ENCODE measurements at places on chromosomes 16 and 17.
A peak's percentile ranks its signal among the peaks of the same experiment; 100 is the strongest.

DNA sequence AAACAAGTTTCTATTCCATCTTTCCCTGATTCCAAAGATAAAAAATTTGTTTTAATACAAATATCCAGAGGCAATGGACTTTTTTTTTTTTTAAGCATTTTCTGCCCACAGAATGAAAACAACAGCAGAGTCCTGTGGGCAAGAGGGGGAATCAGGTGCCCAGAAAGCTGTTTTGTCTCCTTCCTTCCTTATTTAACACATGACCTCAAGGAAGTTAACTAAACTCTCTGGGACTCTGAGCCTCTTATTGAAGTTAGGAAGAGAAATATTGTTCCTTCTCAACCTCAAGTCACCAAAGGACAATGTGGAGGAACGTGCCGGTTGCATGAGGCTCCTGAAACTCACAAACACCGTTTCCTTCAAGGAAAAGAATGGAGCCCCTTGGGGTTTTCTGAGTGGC, 34.9 kb downstream of the LITAF start:
- DNase-seq: no peak

DNA sequence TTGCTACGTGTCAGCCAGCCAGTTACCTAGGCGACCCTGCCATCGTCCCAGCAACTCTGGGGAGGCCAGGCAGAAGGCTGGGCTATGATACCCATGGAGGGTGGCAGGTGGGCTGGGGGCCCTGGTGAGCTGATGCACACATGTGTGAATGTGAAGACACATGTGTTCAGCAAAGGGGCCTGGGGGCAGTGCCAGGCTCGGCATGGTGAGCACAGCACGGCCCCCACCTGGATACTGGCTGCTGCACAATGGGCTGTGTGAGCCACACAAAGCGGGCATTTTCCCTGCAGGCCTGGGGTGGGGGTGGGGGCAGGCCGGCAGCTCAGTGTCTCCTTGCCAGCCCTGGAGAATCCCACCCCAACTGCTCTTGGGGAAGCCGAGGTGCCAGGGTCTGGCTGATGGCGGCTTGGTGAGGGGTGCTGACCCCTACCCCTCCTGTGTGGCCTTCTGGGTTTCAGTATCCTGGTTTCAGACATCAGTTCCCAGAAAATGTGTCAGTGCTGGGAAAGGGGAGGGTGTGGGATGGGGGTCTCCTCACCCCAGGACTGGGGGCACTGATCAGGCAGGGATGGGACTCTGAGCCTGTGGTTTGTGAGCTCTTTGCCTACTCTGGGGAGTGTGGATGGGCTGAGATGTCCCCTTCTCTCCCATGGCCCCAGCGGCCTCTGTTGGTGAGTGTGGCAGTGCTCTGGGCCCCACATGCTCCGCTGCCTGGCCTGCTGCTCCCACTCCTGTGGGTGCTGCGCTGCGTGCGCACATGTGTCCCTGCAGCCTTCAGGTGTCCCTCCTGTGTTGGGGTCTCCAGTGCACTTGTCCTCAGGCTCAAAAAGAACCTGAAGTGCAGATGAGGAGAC, 5.1 kb downstream of the LLGL1 start:
- DNase-seq: no peak

DNA sequence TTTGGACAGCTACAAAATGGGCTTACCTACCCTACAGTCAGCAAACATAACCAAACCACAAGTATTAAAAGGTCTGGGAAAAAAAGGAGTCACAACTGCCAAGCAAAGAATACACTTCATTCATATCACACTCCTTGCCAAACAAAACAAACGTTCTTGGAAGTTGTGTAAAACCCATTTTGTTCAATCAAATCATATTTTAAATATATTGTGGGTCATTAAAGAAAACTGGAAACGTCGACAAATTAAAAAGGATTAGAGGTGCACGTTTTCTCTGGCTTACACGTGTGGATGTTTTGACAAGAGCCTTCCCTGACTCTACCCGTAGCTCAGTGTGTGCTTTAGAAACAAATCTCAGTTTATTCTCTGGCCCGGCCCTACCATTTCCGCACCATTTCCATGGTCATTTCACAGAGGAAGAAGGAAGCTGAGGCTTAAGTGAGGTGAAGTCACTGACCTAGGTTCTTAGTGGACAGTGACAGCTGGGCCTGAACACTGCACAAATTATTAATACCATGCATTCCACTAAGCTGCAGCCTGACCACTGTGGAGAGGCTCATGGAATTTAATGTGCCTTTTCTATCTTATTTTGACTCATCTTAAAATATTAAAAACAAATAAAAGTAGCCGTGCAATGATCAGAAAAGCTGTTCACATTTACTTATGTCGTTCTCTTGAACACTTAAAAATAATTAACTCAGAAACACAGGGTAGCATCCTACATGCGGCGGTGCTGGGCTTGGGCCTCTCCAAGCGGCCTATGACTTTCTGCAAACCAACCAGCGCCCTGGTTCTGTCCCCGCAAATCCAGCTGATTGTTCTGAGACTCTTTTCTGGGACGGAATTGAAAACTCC, 968 bp downstream of the CEP112 start:
- no peak for DNase-seq

DNA sequence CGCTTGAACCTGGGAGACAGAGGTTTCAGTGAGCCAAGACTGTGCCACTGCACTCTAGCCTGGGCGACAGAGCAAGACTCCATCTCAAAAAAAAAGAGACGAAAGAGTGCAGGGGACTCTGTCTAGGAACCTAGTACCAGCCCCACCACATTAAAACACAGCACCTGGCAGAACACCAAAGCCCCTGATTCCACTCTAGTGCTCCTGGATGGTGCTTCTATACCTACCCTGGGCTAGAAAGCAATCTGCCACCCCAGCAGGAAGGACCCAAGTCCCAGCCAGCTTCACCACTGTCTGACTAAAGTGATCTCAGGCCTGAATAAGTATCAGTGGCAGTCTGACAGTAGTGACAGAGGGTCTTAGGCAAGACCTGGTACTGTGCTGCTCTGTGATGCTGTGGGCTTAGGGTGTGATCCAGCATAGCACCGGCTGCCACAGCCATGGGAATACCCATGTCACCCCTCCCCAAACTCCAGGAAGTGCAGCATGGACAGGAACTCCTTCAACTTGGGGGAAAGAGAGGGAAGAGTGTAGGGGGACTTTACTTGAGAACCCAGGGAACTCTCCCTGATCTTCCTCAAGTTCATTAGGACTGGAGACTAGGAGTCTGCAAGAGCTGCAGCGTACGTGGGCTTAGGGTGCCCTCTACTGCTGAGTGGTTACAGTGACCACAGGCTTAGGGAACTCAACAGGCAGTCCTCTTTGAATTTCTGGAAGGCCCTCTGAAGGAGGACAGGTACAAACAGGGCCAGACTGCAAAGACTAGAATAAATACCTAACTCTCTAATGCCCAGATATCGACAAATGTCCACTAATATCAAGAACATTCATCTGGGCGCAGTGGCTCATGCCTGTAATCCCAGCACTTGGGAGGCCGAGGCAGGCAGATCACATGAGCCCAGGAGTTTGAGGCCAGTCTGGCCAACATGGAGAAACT, 30.0 kb upstream of the RNF43 start:
- peak; percentile 89 for DNase-seq

GRCh38 chr17:40884708-40885512, at the start of gene KRT20:
TSS of gene KRT20 (minus strand) at chr17:40885242. CDS start at chr17:40885185, 57 bp downstream.
- DNase-seq: no peak

GRCh38 chr16:79564671-79565107, 35.8 kb downstream of the MAF start:
- no peak for DNase-seq

DNA sequence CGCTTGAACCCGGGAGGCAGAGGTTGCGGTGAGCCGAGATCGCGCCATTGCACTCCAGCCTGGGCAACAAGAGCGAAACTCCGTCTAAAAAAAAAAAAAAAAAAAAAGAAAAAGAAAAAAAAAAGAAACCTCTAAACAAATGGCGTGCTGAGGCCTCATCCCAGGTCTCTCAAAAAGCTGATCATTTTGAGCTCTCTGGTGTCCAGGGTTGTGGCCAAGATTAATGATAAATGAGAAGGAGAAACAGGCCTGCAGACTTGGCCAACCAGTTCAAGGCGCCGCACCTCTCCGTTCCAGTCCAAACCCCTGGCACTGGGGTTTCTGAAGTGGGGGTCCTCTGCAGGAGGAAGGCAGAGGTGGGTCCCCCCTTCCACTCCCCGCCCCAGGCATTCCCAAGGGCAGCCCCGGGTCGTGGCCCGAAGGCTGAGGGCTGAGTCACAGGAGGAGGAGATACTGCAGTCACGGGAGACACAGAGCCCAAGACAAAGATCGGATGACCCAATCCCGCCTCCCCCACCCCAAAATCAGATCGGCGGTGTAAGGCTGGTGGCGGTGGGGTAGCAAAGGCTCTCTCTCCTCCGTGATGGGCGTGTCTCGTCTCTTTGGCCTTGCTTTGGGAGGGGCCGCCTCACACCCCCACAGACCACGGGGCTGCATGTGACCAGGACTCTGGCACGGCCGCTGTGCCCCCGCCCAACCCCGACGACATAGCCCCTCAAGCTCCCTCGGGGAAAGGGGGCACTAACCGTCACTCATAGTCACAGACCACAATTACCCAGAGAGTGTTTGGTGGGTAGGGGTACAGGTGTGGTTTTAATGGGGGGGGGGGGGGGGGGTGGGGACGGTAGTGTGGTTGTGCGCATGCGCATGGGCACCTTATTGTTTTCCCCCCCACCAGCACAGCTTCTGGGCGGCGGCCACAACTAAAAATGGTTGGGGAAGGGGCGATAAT, 1.1 kb downstream of the VAT1 start:
- DNase-seq: peak; percentile 84

DNA sequence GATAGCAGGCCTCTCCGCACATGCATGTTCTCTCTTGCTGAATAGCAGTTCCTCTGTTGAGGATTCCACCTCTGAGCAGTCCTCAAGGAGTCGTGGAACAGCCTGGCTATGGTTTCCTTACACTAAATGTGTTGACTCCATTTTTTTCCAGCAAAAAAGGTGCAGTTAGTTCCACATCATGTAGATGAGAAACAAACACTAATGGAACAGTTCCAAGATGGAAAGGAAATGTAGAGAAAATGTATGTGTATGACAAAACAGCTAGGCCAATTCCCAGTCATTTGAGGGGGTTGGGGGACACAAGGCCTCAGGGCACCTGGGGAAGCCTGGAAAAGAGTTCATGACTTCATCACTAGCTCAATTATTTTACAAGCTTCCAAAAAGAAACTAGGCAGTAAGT, 90.0 kb downstream of the CFDP1 start:
- DNase-seq: no peak

DNA sequence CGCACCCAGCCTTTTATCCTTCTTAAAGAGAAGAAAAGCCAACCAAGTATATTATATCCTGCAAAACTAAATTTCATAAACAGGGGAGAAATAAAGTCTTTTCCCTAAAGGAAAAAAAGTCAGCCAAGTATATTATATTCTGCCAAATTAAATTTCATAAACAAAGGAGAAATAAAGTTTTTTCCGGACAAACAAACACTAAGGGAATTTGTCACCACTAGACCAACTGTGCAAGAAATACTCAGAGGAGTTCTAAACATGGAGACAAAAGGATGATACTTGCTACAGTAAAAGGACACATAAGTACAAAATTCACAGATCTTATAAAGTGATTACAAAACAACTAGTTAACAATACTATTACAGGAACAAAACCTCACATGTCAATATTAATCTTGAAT, 14.4 kb upstream of the CCL18 start:
- no peak for DNase-seq

- no peak for DNase-seq
Observed at GRCh38 chr16:5549802-5550201, 452.2 kb upstream of the EEF2KMT start.

DNA sequence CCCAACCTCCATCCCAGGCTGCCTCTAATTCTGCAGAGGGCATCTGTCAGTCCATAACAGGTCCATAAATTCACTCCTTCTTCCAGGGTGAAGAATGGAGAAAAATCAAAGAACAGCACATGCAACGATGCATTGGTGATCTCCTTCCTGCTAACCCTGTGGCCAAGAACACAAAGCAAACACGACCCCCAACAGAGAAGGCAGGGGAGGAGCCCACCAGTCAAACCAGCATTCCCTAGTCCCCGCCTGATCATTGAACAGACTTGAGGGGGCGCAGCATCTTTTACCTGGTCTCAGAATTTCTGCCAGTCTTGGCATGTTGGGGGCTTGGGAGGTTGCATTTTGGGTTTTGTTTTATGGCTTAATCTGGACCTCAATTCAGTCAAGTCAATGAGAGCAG, 476.0 kb downstream of the SLC39A11 start:
- no peak for DNase-seq

GRCh38 chr17:77120868-77121267, 19.9 kb upstream of the SEC14L1 start:
- DNase-seq: no peak

Data from NB4 (cell line).